ENCODE measurements at places on chromosomes 11 and 22.

- no peak for DNase-seq
Observed at GRCh38 chr11:88813233-88813915, 252.4 kb downstream of the GRM5 start.

- no peak for DNase-seq
Observed at GRCh38 chr11:93059117-93059957, 89.9 kb downstream of the MTNR1B start.

GRCh38 chr22:24553597-24554312, 1.2 kb downstream of the GUCD1 start:
- DNase-seq = no peak

DNA sequence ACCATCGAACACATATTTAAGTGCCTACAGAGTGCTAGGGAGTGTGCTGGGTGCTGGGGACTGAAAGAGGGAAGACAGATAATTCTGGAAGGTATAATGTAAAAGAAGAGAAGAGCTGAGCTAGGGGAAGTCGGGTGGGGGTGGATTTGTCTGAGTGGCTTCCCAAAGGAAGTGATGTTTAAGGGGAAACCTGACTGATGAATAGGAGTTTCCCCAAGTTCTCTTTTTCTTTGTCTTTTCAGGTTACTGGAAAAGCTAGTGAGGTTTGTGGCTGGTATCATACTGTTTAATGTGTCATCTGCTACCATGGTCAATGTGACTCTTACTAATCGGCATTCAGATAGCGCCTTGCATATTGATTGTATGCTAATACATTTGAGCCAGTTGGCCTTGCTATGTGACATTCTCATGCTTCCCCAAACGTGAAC, 151.6 kb upstream of the MTMR2 start:
- no peak for DNase-seq

GRCh38 chr11:112995423-112996090, 34.3 kb downstream of the NCAM1 start:
- DNase-seq = no peak

Data from stimulated activated CD4-positive, alpha-beta T cell treated with anti-CD3 and anti-CD28 coated beads, Interleukin-1b, Interleukin-23, amount 100 ng/mL, for 4 hours (primary cell).